Uterus (tissue), 4 donors: ENCODE measurements at places on chromosomes 4 and X. TPM values are rescaled to one million over a fixed set of nuclear protein-coding genes. Genes with fewer than 3 reads are reported as not detected.

DNA sequence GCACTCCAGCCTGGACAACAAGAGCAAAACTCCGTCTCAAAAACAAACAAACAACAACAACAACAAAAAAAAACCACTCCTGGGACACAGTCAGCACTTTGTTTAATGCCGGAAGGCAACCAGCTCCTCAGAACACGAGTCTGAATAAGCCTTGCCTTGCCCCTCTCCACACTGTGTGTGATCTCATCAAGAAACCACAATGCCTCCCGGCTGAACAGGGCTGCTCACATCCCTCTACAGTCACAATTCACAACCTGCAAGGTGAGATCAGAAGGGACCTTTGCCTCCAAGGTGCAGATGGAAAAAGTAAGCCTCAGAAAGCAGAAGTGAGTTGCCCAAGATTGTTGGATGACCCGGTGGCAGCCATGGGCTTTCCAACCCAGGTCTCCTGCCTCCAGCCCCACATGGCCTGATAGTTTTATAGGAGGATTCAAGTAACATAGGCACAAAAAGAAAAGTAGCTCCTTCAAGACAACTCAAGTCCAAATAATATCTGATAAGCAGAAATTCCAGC lies 80.8 kb downstream of the JAKMIP1 start:
- DNase-seq: no peak

The COX7B2 gene
- total RNA-seq: not detected

- DNase-seq: no peak
Observed at GRCh38 chr4:175639346-175639745, 172.7 kb downstream of the GPM6A start.

The SUPT20HL1 gene
- not detected for total RNA-seq
